Right kidney (tissue), 9 donors: ENCODE measurements at places on chromosomes 12 and 14.

- DNase-seq = no peak
These were observed 76.3 kb downstream of the CACNA1C start for GRCh38 chr12:2129076-2129475.

- no peak for DNase-seq
These were observed 159.1 kb downstream of the C12orf50 start for GRCh38 chr12:87870061-87870460.

- DNase-seq = no peak
These were observed 64.9 kb upstream of the KITLG start for GRCh38 chr12:88644946-88645702.

DNA sequence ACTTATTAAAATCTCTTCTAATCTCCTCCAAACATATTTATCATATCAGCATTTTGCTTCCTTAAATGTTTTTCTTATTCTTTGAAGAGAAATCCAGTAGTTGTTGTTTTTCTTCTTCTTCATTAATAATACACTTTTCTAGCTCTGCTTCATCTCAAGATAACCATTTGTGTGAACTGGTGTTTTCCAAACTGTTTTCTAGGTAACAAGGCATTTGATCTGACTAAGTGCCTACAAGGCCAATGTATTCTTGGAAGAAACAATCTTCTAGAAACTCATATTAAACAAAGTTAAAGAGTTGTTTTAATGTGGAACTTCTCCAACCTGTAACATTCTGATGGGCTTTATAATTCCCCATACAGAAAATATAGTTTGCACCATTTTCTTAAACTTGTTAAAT lies 30.8 kb upstream of the IFNG start:
- no peak for DNase-seq

DNA sequence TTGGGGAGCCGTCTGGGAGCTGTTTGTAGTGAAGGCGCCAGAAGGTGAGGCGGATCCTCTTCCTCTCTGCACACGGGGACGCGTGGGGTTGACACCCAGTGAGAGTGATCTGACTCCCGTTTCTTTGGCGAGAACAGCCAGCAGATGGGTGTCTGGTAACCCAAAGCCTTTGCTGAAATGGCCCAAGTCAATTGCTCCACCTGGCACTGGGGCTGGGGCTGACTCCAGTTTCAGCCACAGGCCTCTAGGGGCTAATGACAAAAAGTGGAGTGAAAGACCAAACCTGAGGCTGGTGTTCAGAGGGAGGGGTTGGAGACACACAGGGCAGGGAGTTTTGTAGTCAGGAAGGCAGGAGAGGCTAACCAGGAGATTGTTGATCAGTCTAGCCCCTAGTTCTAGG lies 87.0 kb downstream of the FRMD6 start:
- no peak for DNase-seq
